ENCODE measurements at places on chromosomes 1 and 21.

DNA sequence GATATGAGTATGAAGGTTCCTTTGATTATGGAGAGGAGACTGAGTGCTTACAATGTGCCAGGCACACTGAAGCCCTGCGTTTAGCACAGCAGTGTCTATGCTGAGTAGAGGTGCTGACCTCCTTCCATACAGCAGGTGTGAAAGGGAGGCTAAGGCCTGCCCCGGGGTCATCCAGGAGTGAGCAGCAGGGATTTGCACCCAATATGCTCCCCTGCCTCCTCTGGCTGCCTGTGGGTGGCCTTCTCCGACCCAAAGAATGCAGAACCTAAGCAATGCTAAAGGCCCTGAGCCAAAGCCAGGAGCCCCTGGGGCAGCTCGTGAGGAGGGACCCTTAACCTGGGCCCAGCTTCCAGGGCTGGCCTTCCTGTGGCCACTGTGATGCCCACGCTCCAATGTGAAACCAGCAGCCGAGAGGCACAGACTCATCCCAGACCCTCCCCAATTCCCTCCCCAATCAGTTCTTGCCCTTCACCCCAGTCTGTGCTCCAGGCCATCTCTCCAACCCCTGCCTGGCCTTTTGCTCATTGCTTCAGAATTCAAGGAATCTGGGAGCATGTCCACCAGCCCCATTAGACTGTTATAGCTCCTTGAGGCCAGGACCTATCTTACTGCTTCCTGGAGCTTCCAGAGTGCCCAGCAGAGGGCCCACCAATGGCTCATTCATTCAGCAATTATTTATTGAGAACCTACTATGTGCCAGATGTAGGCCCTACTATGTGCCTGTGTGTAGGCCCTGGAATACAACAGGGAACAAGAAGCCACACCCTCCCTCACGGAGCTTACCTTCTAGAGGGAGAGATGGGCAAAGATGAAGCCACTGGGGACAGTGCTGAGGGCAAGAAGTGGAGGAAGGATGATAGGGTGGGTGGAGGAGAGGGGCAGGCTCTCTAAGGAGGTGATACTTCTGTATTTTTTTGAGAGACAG, 53.3 kb downstream of the TAS1R2 start:
- DNase-seq: no peak

GRCh38 chr1:110526201-110526780, 7.3 kb upstream of the KCNA10 start:
- no peak for DNase-seq

DNA sequence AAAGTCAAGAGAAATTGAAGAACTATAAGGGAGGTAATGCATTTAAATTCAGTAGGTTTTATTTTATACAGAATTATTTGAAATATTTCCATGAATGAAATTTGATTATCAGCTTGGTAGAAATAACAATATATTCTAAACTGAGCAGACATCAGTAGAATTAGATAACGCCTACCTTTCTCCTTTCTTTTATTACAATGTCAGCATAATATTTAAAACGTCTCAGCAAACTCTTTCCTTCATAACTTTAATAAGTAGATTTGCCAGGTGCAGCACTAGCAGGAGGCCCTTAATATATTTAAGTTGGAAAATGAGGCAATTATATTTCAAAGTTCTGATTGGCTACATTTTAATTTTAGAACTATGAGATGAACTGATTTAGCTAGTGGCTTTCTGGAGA, 298.8 kb downstream of the BRINP3 start:
- DNase-seq: no peak

DNA sequence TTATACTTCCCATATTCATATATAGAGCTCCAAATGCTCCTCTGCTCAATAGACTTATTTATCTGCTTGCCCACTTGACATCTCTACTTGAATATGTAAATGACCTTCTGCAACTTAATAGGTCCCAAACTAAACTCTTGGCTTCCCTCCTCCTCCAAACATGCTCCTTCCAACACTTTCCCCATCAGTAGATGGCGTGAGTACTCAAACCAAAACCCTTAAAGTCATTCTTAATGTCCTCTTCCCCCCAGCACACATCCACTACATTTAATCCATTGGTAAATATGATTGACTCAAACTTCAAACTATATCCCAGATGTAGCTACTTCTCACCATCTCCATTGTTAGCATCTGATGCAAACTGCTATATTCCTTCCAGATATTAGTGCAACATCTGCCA, 48.5 kb upstream of the PBX1 start:
- DNase-seq: no peak

DNA sequence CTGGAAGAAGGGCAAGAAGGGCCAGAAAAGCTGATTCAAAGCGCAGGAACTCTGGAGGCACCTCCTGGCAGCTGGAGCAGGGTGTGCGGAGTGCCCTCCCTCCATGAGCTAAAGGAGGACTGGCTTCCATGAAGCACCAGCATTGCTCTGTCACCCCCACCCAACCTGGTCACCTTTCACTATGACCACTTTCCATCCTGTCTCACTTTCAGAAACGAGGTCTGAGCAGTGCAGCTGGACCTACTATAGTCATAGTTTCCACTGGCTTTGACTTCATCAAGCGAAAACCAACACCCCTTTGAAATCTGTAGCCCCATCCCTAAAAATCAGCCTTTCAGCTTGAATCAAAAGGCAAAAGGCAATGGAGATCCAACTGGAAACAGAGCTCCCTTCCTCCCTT, 84.8 kb upstream of the CACNA1E start:
- no peak for DNase-seq

DNA sequence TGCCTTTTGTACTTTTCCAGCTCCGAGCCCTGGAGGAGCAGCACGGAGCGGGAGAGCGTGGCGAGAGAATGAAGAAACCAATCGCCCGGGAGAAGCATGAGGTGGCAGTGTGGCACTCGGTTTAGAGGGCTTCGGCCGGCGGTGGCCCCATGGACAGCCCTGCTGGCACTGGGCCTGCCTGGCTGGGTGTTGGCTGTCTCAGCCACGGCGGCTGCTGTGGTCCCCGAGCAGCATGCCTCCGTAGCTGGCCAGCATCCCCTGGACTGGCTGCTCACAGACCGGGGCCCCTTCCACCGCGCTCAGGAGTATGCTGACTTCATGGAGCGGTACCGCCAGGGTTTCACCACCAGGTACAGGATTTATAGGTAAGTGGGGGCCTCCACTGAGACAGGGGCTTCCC, 59.0 kb downstream of the BRINP2 start:
- no peak for DNase-seq

DNA sequence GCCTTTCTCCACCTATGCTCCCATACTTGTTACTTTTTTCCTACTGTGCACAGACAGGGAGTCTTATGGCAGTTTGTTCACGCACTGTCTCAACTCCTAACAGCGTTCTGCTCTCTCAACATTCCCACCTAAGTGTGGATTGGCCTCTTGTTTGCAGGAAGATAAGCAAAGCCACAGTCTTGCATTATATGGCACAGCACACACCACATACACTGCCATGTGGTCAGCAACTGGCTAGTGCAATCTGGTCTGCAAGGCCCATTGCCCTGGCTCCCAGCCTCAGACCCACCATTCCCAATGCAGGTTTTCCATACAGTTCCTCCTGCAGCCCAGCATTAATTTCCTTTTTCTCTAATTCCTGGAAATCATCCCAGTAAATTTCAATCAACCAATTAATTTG, 38.3 kb upstream of the LAMC2 start:
- DNase-seq: no peak

DNA sequence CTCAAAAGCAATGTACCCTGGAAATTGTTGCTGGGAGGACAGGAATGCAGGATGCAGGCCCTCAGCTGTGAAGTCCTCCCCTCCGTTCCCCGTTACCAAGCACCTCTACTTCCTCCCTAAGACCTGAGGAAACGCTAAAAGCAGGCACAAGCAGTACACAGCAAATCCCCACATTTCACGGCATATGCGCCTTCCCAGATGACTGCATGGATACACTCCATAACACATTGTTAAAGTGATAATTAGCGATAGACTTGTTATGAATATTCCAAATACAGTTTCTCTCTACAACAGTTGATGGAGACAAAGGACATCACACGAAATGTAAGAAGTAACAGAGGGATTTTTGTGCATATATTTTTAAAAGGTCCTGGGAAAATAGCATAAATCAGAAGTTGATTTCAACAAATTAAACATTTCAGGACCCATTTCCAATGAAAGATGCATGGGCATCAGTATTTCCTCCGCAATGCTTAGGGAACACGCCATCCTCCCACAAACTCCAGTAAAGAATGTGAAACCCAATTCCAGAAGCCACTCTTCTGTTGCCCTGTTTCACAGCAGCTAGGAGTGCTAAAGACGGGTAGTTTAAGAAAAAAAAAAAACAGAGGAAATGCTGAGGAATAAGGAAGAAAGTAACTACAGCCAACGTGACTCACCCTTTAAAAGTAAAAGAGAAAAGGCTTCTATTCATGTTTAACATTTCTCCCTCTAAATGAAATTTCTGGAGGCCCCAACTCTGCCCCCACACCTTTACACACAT, 75.5 kb downstream of the HIVEP3 start:
- DNase-seq: no peak

- no peak for DNase-seq
Observed at GRCh38 chr1:899636-900317, 23.9 kb upstream of the SAMD11 start.

DNA sequence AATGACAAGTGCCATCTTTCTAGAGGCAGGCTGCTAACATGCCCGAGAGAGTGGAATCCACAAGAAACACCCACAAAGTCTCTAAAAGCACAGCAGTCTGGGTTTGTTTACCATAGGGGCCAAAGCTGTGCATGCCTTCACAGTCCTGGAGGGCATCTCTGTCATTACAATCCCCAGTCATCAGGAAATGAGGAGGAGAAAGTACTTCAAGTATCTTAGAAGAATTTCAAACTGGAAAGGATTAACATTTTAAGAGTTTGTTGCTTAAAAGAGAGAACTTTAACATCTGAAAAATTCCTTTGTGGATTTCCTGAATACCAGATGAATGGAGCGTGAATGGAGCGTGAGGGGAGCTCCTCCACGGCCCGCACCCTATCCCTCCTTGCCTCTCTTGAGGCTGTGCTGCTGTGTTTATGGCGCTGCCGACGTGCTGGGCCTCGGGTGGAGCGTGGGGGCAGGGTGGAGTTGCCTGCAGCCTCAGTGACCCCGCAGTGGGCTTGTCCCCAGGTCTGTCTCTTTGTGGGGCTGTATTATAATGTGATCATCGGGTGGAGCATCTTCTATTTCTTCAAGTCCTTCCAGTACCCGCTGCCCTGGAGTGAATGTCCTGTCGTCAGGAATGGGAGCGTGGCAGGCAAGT, 23.3 kb downstream of the SLC6A17 start:
- no peak for DNase-seq

GRCh38 chr1:15246960-15247614, at the start of gene FHAD1:
Gene FHAD1 (plus strand): TSS chr1:15247223. CDS start chr1:15251785, 4,562 bp downstream.
- peak; percentile 15 for DNase-seq

- peak; percentile 86 for DNase-seq
Observed at GRCh38 chr1:225428068-225428880, 436 bp upstream of the LBR start.

DNA sequence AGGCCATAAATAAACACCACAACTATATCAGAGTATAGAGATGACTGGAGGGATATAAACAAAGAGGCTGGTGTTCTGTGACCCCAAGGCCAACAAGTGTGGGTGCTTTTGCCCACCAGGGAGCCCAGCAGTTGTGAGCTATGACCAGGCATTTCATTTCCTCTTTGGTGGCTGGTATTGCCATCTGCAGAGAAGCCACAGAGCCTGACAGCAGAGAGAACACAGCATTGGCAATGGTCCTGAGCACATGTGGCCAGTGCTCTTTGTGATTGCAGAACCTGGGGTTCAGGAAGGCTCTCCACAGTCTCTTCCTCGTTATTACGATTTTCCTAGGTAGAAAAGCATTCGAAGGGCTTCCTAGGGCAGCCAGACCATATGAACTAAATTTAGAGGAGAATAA, 112.3 kb downstream of the TM2D1 start:
- DNase-seq: no peak

All from stimulated activated CD8-positive, alpha-beta memory T cell treated with anti-CD3 and anti-CD28 coated beads, Interleukin-4, amount 100 ng/mL, for 1 hour (primary cell).